ENCODE measurements at places on chromosomes 16 and 17.

DNA sequence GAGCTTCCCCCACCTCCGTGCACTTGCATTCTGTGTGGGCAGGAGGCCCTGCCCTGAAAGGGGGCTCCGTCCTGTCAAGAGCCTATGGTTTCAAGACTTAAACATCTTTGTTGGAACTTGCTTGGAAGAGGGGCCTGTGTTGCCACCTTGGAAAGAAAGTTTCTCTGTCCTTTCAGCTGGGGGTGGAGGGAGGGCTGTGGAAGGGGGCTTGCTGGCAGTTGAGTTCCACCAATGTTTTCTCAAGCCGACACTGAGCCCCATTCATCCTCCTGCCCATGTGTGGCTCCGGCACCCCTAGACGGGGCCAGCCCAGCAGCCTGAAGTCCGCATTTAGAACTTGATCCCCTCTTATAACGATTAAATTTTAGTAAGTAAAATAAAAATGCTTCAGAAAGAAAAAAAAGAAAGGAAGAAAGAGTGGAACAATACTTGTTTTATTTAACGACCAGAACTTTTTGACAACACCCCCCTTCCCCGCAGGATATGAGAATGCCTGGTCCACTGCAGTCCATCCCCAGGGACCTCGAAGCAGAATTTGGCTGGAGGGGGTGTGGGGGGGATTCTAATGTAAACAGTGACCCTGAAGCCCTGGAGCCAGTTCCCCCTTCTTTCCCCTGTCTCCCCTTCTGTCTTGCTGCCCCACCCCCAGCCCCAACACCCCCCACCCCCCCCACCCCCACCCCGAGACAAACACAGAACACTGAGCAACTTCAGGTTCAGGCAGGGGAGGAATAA, 26.9 kb upstream of the CLEC18A start:
- no peak for DNase-seq

DNA sequence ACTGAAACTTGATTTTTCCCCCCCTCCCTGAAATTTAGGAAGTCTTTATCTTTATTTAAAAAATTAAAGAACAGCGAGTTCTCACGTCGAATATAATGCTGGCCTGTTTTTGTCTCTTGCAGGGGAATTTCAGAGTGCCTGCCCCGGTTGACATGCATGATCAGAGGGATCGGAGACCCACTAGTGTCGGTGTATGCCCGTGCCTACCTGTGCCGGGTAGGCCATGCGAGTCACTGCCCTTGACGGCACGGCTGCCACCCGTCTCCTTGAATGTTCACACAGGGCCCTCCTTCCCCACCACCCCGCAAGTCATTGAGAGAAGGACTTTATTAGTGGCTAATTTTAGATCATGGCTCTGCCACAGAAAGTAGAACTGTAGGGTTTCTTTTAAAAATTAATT, 54.7 kb downstream of the VPS35L start:
- no peak for DNase-seq

DNA sequence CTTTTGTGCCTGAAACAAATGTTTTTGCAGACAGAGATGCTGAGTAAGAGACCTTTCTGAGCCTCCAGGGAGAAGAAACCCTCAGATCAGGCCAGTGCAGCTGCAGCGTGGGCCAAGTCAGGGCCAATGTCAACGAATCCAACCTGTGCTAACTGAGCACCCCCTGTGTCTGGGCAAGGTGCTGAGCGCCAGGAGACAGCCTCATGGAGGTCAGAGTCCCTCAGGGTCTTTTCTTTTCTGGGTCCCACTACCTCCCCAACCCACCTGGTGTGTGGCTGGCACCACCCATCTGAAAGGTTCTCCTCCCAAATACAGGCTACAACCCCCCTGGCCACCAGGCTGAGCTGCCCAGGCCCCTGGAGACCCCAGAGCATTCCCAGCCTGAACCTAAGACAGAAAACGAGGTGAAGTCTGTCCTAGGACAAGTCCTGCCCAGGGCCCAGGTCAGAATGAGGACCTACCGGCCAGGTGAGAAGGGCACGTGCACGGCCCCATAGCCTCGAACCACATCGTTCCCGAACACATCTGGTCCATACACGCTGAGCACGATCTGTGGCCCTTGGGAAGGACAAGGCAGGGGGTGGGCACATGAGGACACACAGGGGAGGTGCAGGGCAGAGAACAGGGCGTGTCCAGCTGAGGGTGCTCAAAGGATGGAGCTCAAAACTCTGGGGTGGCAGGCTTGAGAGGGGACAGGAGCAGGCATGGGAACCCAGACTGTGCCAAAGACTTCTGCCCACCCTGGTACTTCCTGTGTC, 15.0 kb downstream of the B9D1 start:
- no peak for DNase-seq

DNA sequence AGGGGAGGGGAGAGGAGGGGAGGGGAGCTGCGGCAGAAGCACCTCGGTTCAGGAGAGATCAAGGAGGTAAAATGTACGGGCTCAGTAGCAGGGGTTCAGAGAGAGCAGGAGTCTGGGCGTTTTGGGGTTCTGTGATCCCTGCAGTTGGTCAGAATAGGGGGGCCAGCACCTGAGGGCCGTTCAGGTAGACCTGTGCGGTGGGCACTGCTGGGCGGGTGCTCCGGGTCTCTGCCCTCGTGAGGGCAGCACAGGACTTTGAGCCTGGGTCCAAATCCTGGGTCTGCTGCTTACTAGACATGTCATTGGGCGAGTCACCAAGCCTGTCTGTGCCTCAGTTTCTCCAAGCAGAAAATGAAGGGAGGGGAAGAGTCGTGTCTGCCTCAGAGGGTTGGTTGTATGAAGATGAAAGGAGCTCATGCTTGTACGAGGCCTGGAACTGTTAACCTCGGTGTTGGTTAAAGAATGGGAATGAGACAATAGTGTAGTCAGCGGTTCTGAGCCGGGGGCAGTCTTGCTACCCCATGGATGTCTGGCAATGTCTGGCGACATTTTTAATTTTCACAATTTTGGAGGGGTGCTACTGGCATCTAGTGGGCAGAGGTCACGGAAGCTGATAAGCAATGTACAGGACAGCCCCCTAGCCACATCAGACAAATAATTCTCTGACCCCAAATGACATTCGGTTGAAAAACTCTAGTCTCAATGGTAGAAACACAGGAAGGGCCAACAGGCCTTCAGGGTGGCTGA, 35.4 kb downstream of the OR1D5 start:
- DNase-seq, result no peak

GRCh38 chr16:2827831-2828520, 2.1 kb upstream of the ZG16B start:
- DNase-seq, result no peak

GRCh38 chr17:74558882-74559519, 8.3 kb downstream of the CD300H start:
- no peak for DNase-seq

GRCh38 chr17:17840751-17841591, 4.2 kb upstream of the SREBF1 start:
- DNase-seq, result no peak

DNA sequence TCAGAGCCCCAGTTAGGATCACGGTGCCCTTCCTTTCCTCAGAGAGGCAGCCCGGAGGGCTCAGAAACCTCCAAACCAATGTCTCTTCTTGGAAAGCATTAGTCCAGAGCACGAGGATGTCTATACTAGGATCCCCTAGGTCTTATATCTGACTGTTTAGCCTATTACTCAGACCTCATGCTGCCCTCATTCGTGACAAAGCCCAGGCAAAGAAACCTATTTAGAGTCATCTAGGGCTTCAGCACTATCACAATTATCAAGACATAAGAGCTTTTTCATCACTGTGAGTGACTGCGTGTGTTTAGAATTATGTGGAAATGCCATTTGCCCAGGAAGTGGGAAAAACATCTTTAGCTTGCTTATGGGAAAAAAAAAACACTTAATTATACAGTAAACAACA, 159.8 kb upstream of the NOL11 start:
- DNase-seq, result no peak

DNA sequence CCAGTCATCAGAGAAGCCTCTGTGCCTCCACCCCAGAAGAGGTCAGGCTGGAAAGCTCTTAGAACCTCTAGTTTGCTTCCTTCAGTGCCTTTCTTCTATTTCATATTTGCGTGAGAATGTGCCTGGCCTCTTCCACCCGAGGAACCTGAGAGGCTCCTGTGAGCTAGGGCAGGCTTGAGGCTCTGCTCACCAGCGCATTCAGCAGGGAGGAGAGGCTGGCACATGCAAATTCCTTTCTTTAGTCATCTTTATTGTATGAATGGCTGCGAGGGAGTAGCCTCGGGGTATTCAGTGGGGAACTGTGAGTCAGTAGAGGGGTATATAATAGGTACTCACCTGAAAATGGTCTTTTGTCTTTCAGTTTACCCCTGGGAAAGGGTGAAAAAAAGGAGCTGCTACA, 268.3 kb downstream of the ABCC12 start:
- DNase-seq, result peak; percentile 59

GRCh38 chr17:20218272-20218671, 209.1 kb downstream of the SPECC1 start:
- no peak for DNase-seq

DNA sequence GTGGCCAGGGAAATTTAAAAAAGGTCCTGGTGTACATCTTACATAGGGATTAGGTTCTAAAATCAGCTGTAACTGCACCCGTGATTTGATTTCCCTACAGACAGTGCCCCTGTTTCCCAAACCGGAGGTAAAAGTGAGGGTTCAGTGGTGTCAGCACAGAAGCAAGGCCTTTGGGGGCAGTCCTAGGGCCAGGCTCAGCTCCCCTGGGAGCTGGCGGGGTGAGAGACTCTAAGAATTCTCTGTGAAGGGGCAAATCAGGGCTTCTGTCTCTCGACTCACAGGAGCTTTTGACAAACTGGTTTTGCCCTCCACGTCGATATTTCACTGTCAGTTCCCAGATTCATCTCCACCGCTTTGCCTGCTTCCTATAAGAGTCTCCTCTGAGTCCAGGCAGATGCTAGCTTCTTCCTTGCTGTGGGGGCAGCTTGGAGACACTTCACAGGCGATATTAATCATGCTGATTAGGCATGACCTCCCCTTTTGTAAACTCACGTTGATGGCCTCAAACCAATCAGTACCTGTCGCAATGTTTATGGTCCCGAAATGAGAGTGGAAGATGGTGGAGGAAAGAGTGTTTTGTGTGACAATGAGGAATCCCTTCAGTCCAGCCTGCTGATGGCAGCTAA, 234.2 kb upstream of the TOX3 start:
- DNase-seq, result no peak

- DNase-seq, result no peak
Measured at GRCh38 chr17:4160294-4160859, 17.4 kb downstream of the CYB5D2 start.

GRCh38 chr16:87836844-87837581, 32.3 kb downstream of the SLC7A5 start:
- no peak for DNase-seq

DNA sequence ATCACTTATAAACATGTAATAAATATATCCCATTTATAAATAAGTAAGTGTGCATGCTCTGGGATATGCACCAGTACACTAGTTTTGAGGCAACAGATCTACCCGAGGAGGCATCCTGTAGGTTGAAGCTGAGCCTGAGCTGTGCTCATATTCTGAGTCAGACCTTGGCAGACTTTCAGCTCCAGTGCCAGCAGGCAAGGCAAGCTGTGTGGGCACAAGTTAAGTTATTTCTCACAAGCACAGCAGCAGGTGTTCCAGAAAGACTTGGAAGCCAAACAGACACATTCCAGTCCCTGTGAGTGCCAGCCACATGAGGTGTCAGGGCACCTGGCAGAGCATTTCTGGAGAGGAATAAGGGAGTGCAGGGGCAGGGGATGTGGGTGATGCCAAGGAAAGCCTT, 1.3 kb upstream of the CLEC19A start:
- peak; percentile 1 for DNase-seq
